Heart right ventricle (tissue), 16 donors: ENCODE measurements at places on chromosomes 13 and 19. TPM values are rescaled to one million over a fixed set of nuclear protein-coding genes. Genes with fewer than 3 reads are reported as not detected.

SBSN gene
- total RNA-seq, result not detected

DNA sequence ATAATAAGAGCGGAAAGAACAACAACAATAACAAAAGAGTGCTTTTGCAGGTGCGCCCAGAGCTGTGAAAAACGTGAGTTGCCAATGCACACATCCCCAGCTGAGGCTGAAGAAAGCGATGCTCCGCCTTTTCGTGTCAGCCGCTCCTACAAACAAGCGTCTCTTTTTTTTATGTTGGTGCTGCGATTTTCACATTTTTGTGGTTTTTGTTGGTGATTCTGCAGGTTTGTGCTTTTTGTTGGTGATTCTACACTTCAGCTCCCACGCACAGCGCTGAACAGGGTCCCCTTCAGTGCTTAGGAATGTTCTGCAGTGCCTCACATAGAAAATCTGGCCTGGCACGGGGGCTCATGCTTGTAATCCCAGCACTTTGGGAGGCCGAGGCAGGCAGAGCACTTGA, 7.3 kb upstream of the SBK3 start:
- DNase-seq, result no peak

RDH8 gene
- not detected for total RNA-seq

- DNase-seq, result no peak
Measured at GRCh38 chr13:27018882-27019281, 152.7 kb downstream of the USP12 start.

GRCh38 chr13:35474496-35475211, 1.8 kb downstream of the MAB21L1 start:
- no peak for DNase-seq

TUBB4A gene
- 3.2 TPM for total RNA-seq

DNA sequence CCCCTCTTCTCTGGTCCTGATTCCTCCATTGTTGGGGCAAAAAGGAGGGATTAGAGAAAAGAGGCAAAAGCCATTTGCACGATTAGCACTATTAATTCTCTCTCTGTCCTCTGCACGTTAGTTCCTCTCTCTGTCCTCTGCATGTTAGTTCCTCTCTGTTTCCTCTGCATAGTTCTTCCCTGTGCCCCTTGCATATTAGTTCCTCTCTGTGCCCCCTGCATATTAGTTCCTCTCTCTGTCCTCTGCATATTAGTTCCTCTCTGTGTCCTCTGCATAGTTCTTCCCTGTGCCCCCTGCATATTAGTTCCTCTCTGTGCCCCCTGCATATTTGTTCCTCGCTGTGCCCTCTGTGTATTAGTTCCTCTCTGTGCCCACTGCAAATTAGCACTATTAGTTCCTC, 847.2 kb upstream of the GPC6 start:
- no peak for DNase-seq

HOMER3 gene
- 13.9 TPM for total RNA-seq

DNA sequence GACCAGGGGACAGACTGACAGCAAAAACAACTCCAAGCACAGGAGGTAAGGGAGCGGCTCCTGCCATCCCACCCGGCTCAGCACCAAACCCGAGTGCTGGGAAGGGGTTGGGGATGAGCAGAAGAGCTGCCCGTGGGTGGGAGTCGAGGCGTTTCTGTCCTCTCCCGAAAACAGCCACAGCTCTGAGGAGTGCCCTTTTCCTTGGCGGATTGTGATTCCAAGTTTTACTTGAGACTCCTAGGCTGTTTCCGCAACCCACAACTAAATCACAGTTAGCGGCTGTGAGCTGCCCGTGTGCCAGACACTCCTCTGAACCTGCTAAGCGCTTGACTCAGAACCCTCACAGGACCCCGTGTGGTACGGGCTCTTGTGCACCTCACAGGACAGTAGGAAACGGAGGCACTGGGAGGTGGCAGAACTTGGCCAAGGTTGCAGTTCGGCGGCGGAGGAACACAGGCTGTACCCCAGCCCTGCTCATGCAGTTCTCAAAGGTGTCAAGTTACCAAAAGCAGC, 21.4 kb downstream of the CFAP97D2 start:
- DNase-seq, result no peak
